ENCODE measurements at places on chromosomes 5 and 9. TPM values are rescaled to one million over a fixed set of nuclear protein-coding genes. Genes with fewer than 3 reads are reported as not detected.
A peak's percentile ranks its signal among the peaks of the same experiment; 100 is the strongest.

Gene TSLP
- polyA plus RNA-seq = 0.15 TPM

DNA sequence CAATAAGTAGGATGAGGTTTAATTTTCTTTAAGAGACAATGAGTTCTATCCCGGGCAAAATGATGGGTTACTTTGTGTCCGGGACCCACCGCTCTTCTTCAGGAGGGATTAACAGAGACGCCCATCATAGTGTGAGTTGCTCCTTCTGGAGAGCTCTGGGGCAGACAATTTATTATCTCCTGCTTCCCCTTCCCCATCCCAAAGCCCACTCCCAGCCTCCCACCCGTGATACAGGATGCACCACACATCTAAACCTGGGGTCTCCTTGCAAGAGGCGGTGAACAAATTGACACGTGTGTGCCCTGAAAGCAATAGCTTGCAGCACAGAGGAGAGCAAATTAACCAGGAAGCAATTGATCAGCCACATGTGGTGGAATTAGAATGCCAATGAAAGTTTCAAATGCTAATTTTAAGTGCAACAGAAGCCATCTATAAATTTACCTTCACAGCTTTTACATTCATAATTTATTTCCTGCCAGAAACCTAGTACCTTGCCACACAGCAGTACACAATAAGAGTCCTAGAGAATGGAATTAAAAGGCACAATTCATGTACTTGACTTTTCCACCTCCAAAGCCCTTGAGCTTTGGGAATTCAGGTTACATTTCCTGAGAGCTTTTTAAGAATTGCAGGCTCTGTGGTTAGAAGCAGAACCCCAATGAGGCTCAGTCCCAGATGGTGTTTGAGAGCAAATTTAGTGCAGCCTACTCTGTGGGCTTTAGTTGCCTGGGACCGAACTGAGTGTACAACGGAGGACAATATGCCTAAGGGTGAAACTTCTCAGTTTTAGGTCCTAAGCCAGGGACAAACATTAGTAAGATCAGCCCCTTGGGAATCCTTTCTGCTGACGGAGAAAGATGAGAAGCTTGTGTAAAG lies 399.6 kb downstream of the MED10 start:
- DNase-seq = no peak

- DNase-seq = peak; percentile 97
These were observed 975 bp downstream of the AGXT2 start for GRCh38 chr5:35046774-35047173.

DNA sequence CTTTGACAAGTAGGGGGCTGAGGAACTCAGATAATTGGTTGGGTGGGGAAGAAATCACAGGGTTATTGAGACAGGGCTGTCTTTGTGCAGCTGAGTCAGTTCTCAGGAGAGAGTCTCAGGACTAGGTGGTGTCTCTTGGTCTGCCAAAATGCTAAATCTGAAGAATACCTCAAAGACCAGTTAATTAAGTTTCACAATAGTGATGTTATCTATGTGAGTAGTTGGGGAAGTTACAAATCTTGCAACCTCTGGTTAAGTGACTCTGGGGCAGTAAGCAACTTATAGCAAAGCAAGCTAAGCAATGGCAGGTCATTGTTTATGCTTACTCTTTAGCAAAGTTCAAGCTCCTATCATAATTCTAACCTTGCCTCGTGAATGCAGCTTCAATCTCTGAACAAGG lies 53.6 kb downstream of the GIN1 start:
- no peak for DNase-seq

Measured in GM23248 (cell line).